CD8-positive, alpha-beta T cell (primary cell): ENCODE measurements at places on chromosomes 4 and X. TPM values are rescaled to one million over a fixed set of nuclear protein-coding genes. Genes with fewer than 3 reads are reported as not detected.

KDM6A gene
- 61.5 TPM for total RNA-seq

GRCh38 chr4:128517739-128518510 lies 230.3 kb upstream of the PGRMC2 start:
- DNase-seq, result no peak

DNA sequence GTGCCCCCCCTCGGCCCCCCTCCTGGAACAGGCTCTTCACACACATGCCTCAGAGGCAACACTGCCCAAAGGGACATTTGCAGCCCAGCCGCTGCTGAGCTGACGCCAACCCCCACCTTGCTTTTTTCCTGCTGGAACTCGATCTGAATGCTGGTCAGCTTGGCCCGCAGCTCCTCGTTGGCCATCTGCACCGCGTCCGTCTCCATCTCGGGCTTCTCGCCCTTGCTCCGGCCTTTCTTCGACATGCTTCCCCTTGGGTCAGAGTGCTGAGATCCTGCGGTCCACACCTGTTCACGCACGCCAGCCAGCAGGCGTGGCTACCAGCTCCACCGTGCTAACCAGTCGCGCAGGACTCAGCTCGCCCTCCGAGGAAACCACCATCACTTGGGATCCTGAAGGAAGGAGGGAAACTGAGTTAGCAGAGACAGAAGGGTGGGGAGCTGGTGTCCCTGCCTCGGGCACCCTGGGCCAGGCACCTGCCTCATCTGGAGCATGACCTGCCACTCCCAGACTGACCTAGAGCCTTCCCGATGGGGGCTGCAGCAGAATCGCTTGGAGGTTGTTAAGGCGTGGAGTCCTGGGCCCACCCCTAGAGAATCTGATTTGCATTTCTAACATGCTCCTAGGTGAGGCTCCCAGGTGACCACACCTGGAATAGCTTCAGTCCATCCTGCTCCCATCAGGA lies 87.6 kb downstream of the JAKMIP1 start:
- no peak for DNase-seq

- DNase-seq, result no peak
These were observed 1511.0 kb downstream of the ARAP2 start for GRCh38 chr4:34733185-34733941.

- no peak for DNase-seq
These were observed 333.4 kb downstream of the NR3C2 start for GRCh38 chr4:148108766-148109165.

DNA sequence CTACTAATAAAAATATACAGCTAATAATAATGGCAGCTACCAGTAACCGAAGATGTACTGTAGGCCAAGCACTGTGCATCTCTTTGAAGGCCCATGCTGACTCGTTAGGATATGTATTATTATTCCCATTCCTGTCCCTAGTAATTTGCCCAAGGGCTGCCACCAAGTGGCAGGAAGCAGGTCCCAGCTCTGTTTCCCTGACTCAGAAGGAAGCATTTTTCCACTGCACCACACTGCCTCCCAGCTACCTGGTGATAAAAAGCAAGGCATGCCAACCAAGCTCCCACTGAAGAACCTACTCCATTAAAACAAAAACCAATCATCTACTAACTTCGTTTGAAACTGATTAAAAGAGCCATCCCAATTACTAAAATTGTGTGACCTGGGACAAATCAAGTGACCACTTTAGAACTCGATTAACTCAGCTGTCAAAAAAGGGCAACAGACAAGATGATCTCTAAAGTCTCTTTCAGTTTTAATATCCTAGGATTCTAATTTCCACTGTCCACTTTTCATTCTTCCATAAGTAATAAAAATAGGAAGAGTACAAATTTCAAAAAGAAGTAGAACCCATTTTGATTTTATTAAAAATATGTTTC lies 24.3 kb upstream of the PGM2 start:
- DNase-seq, result no peak

PAPSS1 gene
- total RNA-seq, result 5.2 TPM

DNA sequence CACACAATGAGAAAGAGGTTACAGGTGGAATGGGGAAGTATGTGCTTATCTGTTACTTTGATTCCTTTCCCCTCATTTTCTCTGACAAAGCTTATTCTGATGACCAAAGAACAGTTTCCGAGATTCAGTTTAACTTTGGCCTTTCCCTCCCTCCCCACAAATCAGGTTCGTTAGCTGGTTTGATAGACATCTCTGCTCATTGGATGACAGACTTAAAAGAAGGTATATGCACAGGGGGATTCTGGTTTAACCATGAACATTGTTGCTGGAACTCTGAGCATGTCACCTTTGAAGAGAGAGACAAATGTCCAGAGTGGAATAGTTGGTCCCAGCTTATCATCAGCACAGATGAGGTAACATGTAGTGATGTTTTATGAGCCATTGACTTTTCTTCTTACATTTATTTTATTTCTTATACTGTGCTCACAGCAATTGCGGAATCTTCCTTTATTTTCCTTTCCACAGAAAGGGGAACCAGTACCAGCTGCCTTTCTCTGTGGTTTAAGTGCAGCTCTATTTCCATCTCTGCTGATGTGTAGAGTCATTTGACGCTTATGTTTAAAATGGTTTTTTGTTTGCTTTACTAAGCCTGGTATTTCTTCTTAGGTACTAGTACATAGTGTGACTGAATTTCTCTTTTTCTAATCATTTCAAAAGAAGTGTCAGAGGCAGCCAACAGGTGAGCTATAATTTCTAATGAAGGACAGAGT lies 125.0 kb downstream of the AKAP4 start:
- no peak for DNase-seq

DNA sequence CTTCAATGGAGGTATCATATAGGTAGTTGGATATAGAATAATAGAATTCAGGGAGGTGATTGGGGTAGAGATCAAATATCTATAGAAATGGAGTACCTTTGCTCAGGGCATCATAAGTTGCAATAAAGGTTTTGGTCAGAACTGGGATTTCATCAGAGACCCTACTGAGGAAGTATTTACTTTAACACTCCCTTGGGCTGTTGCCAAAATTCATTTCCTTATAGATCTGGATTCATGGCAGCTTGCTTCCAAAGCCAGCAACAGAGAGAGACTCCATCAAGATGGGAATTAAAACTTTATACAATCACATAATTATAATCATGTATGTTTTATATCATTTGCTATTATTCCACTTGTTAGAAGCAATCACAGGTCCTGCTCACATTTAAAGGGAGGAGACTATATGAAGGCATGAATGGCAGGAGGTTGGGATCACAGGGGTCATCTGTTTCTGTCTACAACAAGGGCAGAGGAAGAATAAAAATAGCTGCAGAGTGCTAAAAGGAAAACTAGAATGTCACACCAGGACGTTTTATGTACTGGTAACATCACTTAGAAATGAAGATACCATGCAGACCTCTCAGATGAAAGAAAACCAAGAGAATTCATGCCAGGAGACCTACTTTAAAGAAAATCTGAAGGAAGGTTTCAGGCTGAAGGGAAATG lies 902.1 kb upstream of the LCORL start:
- no peak for DNase-seq

DNA sequence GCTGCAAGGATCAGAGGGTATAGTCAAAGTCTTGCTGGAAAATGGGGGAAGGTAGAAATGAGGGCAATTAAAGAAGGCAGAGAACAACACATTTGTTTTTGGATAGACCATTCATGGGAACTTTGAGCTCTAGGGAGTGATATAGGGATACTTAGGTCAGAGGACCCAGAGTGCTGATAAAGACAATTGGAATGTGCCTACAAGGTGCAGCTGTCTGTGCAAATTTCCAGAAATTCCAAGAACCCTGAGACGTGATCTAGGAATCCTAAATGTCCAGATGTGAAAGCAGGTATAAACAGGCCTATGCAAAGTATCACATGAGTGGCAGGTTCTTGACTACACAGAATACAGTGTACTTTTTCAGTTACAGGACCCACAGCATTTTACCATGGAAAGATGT lies 24.2 kb downstream of the FNIP2 start:
- DNase-seq, result no peak

DNA sequence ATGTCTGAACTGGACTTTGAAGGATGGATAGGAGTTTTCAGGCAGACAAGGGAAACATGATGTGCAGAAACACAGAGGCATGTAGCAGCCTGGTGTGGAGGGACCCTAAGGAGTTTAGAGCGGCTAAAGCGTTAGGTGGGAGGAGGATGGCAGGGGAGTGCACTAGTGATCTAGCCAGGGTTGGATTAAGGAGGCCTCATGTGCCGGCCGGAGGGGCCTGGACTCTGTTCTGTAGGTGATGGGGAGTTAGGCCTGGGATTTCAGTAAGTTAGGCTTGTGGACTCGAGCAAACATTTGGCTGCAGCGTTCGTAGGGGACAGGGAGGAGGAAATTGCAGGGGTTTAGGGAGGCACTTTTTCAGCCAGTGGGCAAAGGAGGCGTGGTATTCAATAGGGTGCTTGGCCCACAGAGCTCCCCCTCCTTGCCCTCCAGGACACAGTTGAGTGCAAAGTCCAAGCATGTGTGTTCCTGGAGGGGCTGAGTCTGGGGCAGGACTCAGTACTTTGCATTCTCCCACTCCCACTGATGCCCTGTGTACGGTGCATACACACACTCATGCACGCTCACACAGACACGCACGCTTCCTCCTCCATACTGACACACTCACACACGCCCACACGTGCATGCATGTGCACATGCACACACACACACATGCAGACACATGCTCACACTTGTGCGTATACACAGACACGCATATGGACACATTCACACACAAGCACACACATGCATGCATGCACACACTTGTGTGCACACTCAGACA lies 18.6 kb downstream of the PSAPL1 start:
- DNase-seq, result no peak

COL4A6 gene
- total RNA-seq, result not detected

- no peak for DNase-seq
These were observed 33.8 kb downstream of the DCTD start for GRCh38 chr4:182883351-182883750.

GRCh38 chr4:138945401-138945800 lies 70.2 kb upstream of the NOCT start:
- DNase-seq, result no peak

DNA sequence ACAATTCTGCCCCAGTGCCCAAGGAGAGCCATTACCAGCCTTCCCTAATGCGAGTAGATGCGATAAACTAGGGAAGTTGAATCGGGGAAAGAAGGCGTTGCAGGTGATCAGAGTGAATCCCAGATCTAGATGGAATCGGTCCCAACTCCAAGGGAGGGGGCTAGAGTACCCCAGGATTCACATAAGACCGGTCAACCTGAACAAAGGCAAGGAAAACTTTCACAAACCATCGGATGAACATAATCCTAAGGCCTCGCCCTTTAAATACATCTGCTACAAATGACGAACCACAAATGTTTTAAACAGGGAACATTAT lies 11.2 kb upstream of the ZCCHC13 start:
- DNase-seq, result no peak

DNA sequence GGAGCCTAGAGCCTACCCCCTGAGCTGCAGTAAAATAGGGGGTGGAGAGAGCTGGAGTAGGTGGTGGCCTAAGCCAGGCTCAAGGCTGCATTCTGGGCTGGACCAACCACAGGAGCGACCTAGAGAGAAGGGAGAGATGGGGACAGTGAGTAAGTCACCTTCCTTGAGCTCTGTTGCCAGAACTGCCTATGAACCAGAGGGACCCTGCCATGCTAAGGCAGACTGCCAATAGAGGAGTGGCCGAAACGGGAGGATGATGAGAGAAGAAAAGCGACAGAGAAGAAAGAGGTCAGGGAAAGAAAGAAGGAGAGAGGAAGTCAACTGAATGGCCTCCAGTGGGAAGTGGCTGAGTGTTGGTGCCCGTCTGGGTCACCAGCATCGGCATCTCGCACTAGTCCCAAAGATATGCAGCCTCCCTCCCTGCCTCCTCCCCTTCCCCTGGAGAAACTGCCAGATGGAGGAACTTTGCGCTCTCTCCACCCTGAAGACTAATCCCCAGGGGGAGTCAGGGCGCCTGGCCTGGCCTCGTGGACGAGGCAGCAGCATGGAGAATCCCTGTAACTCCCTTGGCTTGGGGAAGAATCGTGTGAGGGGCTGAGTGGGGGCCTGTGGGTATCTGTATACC lies 28.8 kb downstream of the ELF4 start:
- DNase-seq, result no peak

GRCh38 chrX:94830717-94831116 lies 1156.7 kb downstream of the FAM133A start:
- DNase-seq, result no peak

LPAR4 gene
- not detected for total RNA-seq
